ENCODE measurements at places on chromosomes 6 and 20. TPM values are rescaled to one million over a fixed set of nuclear protein-coding genes. Genes with fewer than 3 reads are reported as not detected.
A peak's percentile ranks its signal among the peaks of the same experiment; 100 is the strongest.

CPXM1 gene
- 28.1 TPM for total RNA-seq

APCDD1L gene
- total RNA-seq = not detected

VAPB gene
- 60.5 TPM for total RNA-seq

SLC22A3 gene
- not detected for total RNA-seq

SLC26A8 gene
- total RNA-seq = 0.29 TPM

FAM217A gene
- total RNA-seq = not detected

SNPH gene
- 34.5 TPM for total RNA-seq

PSMA7 gene
- total RNA-seq = 289 TPM

- H3K4me3 ChIP-seq = peak overlapping the region; percentile 83
- H3K27me3 ChIP-seq = peaks cover 9% of the 10 kb centered on the region
- H3K27ac ChIP-seq = peak overlapping the region; percentile 53
- no peak for DNase-seq
- H3K4me1 ChIP-seq = peaks cover 2% of the 10 kb centered on the region
Measured at GRCh38 chr6:124963416-124963785, 1.2 kb downstream of the RNF217 start.

DNA sequence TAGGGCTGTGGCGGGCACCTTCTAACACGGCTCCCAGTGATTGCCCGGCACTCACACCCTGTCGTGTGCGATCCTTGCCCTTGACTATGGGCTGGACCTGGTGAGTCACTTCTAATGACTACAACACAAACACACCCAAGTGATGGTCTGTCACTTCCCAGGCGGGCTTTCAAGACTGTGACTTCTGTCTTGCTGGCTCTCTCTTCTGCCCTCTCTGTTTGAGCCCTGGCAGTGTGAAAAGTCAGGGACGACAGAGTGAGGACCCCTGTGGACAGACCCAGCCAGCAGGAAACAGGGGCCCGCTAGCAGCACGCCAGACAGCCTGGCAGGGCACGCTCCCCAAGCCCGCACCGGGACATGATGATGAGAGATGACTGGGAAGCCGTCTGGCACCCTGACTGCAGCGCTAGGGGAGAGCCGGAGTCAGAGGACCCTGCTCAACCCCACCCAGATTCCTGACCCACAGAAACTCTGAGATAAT is 43.0 kb downstream of the KIF16B start:
- H3K4me3 ChIP-seq = no peak overlapping the region
- DNase-seq = no peak
- peaks cover 6% of the 10 kb centered on the region for H3K36me3 ChIP-seq
- H3K4me1 ChIP-seq = peaks cover 4% of the 10 kb centered on the region

GRCh38 chr6:111825439-111826086 is 47.7 kb downstream of the FYN start:
- no peak overlapping the region for H3K27ac ChIP-seq
- no peak for DNase-seq
- no peak overlapping the region for H3K4me3 ChIP-seq
- no peaks in the 10 kb centered on the region for H3K36me3 ChIP-seq

DNA sequence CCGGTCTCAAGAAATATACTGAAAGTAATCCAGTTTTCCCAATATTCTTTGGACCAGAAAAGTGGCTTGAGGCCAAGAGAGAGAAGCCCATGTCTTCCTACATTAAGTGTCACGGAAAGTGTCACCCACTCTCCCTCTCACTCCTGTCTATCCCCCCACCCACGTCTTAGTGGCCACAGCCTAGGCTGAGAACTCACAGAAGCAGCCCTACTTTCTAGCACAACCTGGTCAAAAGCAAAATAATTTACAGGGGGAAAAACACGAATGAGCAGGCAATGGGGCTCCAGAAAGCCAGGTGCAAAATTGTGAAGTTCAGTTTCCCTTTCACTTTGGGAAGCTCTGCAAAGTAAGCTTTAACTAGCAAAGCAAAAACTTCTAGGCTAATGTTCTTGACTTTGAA is 118.0 kb downstream of the OPRM1 start:
- DNase-seq = no peak
- H3K36me3 ChIP-seq = no peaks in the 10 kb centered on the region
- H3K4me1 ChIP-seq = no peaks in the 10 kb centered on the region
- no peak overlapping the region for H3K27ac ChIP-seq
- H3K27me3 ChIP-seq = peaks cover 2% of the 10 kb centered on the region
- H3K4me3 ChIP-seq = no peak overlapping the region

DNA sequence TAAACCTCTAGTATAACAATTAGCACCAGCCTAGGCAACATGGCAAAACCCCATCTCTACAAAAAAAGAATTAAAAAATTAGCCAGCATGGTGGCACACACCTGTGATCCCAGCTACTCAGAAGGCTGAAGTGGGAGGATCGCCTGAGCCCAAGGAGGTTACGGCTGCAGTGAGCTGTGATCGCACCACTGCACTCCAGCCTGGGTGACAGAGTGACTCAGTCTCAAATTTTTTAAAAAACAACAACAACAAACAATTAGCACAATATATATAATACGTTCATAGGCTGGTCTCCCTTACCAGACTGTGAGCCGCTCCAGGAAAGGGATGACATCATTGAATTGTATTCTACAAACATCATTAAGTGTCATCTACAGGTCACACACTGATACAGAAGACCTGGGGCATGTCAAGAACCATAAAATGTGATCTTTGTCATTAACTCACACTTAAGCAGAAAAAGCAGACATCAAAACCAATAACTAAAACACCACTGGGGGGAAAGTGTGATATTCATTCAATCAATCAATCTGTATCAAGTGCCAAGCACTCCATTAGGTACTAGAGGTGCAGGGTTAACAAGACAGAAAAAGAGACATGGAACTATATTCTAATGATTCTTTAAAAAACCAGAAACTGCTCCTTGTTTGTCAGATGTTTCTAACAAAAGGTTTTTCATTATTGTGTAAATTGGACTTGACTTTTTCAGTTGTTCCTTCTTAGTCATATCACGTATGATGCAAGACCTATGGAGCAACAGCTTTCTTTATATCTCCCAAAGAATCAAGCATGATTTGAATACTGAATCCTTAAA is 17.8 kb downstream of the MAP3K5 start:
- peaks cover 2% of the 10 kb centered on the region for H3K4me1 ChIP-seq
- no peak overlapping the region for H3K4me3 ChIP-seq
- no peak for DNase-seq
- no peaks in the 10 kb centered on the region for H3K36me3 ChIP-seq

DNA sequence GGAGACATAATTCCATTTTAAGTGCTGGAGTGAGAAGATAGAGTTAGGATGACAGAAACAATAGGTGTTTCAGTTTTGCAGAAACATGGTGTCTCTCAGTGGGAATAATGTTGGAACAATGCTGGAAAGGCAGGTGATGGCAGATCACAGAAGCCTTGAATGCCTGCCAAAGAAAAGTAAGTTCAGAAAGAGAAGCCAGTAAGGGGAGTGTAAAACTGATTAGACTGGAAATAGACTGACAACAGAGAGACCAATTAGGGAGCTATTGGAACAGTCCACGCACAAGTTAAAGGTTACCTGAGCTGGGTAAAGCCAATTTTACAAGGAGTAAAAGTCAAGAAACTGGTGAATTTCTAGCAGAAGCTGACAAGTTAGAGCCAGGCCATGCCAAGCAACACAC is 142.9 kb downstream of the TFAP2A start:
- no peak overlapping the region for H3K27ac ChIP-seq
- H3K27me3 ChIP-seq = no peaks in the 10 kb centered on the region
- no peaks in the 10 kb centered on the region for H3K4me1 ChIP-seq
- no peak overlapping the region for H3K4me3 ChIP-seq

DNA sequence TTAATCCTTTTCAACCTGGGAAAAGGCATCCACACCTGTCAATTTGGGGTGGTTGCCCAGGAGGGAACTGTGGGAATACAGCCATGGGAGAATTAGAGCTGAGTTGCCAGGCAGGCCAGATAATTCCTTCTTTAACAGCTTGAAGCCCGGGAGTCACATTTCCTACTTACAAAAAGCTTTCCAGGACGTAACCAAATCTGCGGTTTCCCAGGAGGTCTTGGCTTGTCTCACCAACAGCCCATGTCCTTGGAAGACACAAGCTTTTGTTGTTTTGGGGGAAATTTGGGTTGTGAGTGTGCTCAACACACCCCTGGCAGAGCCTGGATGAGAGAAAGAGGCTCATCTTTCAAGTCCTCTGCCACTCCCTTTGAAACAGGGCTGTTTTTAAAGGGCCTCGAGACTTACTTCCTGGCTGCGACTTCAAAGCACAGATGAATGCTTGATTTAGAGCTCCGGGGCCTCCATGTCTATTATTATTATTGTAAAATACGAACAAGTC is 465.9 kb upstream of the BTBD3 start:
- no peak overlapping the region for H3K4me3 ChIP-seq
- peak overlapping the region; percentile 55 for H3K27ac ChIP-seq
- DNase-seq = no peak
- no peaks in the 10 kb centered on the region for H3K27me3 ChIP-seq
- H3K36me3 ChIP-seq = no peaks in the 10 kb centered on the region

DNA sequence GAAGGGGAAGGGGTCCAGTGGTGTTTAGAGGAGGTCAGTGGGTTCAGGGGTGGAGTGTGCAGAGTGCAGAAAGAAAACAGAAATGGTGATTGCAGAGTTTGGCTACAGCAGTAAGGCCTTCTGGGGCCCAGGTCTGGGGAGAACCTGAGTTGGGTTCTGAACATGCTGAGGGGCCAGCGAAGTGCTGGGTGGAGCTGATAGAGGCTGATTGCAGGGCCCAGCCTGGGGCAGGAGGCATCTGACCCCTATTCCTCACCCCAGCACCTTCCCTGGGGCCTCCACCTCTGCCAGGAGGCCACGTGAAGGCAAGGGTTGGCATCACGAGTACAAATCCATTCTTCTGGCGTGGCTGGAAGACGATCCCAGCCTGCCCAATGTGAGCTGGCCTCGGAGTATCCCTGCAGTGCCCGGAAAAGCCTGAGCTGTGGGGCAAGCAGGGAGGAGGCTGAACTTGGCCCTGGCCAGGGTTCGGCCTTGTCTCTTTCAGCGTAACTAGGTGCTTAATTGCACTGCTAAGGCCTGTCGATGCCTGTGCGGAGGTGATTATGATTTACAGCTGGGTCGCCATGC is 35.3 kb downstream of the VSTM2L start:
- peaks cover 10% of the 10 kb centered on the region for H3K4me1 ChIP-seq
- no peak overlapping the region for H3K27ac ChIP-seq
- DNase-seq = no peak
- H3K36me3 ChIP-seq = peaks cover 5% of the 10 kb centered on the region
- H3K27me3 ChIP-seq = peaks cover 11% of the 10 kb centered on the region

- H3K36me3 ChIP-seq = no peaks in the 10 kb centered on the region
- peaks cover 2% of the 10 kb centered on the region for H3K27me3 ChIP-seq
- no peak overlapping the region for H3K4me3 ChIP-seq
- H3K4me1 ChIP-seq = no peaks in the 10 kb centered on the region
Measured at GRCh38 chr6:11174242-11174611, 58.2 kb downstream of the NEDD9 start.

DNA sequence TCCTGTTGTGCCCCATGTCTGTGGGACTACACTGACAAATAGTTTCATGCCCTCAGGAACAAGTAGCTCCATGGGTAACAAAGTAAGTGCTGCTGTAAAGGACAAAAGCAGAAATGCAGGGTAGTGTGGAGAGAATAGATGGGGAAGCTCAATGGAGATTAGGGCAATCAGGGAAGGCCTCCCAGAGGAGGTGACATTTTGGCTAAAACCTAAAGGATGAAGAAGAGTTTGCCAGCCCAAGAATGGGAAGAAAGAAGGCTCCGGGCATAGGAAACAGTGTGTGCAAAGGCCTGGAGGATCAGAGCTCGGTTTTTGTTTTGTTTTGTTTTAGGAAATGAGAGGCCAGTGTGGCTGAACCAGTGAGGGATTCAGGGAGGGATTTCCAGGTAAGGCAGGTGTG is 43.6 kb upstream of the FAM83D start:
- peak overlapping the region; percentile 92 for H3K27ac ChIP-seq
- H3K27me3 ChIP-seq = peaks cover 6% of the 10 kb centered on the region
- peaks cover 35% of the 10 kb centered on the region for H3K4me1 ChIP-seq
- DNase-seq = no peak
- peaks cover 2% of the 10 kb centered on the region for H3K36me3 ChIP-seq
- H3K4me3 ChIP-seq = peak overlapping the region; percentile 71

- peaks cover 2% of the 10 kb centered on the region for H3K27me3 ChIP-seq
- H3K4me3 ChIP-seq = no peak overlapping the region
- peaks cover 7% of the 10 kb centered on the region for H3K4me1 ChIP-seq
- no peaks in the 10 kb centered on the region for H3K36me3 ChIP-seq
Measured at GRCh38 chr6:168270274-168271172, 49.1 kb downstream of the DACT2 start.

- DNase-seq = no peak
- no peak overlapping the region for H3K27ac ChIP-seq
- H3K4me1 ChIP-seq = peaks cover 12% of the 10 kb centered on the region
- no peak overlapping the region for H3K4me3 ChIP-seq
- peaks cover 3% of the 10 kb centered on the region for H3K36me3 ChIP-seq
Measured at GRCh38 chr20:58608096-58608840, 42.8 kb upstream of the STX16 start.

GRCh38 chr6:109925075-109925474 is 53.0 kb upstream of the GPR6 start:
- no peak overlapping the region for H3K27ac ChIP-seq
- H3K4me1 ChIP-seq = no peaks in the 10 kb centered on the region
- no peaks in the 10 kb centered on the region for H3K36me3 ChIP-seq
- no peak overlapping the region for H3K4me3 ChIP-seq
- H3K27me3 ChIP-seq = peaks cover 2% of the 10 kb centered on the region
- no peak for DNase-seq

- no peak for DNase-seq
- H3K4me3 ChIP-seq = no peak overlapping the region
- peaks cover 2% of the 10 kb centered on the region for H3K4me1 ChIP-seq
- peaks cover 2% of the 10 kb centered on the region for H3K27me3 ChIP-seq
Measured at GRCh38 chr6:14063756-14064155, 53.8 kb upstream of the CD83 start.

DNA sequence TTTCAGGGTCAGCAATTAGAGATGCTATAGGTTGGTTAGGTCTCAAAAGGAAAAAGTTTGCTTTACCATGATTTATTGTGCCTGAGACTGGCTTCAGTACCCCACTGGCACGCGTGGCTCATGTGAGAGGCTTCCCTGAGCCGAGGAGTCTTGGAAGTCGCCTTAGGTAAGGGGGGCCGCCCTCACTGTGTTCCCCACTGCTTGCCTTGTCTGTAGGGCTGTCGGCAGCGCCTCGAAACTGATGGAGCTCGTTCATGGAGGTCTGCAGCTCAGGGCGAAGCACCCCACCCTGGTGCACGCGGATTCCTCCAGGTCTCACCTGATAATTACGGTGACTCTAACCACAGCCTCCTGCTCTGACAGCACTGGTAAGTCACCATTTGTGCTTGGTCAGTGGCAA is 39.2 kb downstream of the FRMD1 start:
- peaks cover 34% of the 10 kb centered on the region for H3K36me3 ChIP-seq
- no peak overlapping the region for H3K27ac ChIP-seq
- H3K4me3 ChIP-seq = no peak overlapping the region
- H3K4me1 ChIP-seq = no peaks in the 10 kb centered on the region
- peaks cover 6% of the 10 kb centered on the region for H3K27me3 ChIP-seq

GRCh38 chr20:62359491-62360121 is 7.5 kb downstream of the LAMA5 start:
- peaks cover 10% of the 10 kb centered on the region for H3K4me1 ChIP-seq
- DNase-seq = peak; percentile 20
- H3K27me3 ChIP-seq = peaks cover 8% of the 10 kb centered on the region
- H3K27ac ChIP-seq = no peak overlapping the region
- H3K4me3 ChIP-seq = no peak overlapping the region

DNA sequence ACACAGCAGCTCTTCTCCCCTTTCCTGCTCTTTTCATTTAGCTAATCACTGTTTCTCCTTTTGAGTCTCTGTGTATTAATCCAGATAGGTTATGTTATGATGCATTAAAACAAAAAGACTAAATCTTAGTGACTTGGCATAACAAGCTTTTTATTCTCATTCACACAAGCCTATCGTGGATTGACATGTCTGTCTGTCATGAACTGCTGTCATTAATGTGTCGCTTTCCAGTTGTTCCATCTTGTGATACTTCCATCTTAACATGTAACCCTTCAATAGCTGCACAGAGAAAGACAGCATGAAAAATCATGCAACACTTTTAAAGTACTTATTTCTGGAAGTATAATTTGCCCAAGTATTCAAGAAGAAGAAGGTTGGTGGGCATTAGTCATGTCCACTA is 128.7 kb downstream of the GRIK2 start:
- no peak for DNase-seq
- no peak overlapping the region for H3K27ac ChIP-seq
- H3K4me3 ChIP-seq = no peak overlapping the region

All from glutamatergic neuron (in vitro differentiated cells).